Small intestine (tissue), 16 donors: ENCODE measurements at places on chromosomes 16 and 17.

DNA sequence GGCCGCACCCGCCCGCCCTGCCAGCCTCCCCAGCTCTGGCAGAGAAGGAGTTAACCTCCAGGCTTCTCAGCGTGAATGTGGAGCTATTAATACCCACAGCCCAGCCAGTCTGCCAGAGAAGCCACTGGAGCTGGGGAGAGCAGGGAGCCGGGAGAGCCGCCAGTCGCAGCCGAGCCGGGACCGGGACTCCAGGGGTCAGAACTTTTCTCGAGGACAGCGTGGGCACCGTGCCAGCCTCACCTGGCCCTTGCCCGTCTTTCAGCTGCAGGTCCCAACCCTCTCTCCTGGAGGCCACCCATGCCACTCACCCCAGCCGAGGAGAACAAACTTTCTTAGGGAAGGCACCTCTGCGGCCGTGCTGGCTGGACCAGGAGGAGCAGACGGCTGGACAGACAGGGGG, 33.8 kb upstream of the SBK1 start:
- DNase-seq: no peak

DNA sequence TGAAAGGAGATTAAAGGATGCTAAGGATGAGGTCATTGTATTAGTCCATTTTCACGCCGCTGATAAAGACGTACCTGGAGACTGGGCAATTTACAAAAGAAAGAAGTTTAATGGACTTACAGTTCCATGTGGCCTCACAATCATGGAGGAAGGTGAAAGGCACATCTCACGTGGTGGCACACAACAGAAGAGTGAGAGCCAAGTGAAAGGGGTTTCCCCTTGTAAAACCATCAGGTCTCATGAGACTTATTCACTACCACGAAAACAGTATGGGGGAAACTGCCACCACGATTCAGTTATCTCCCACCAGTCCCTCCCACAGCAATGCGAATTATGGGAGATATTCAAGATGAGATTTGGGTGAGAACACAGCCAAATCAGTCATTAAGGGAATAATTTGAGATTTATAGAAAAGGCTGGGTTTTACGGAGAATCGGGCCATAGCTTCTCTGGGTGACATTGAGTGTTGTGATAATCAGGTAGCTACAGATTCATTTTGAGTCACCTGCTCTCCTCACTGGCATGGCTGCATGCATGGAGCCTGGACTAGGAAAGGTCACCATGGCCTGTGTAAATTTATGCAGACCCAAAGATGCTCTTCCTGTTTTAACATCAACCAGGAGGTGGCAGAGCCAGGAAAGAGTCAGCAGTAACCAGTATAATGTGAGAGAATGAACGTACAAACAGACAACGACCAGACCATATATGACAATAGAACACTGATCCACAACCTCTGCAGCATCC, 40.5 kb upstream of the DYNLRB2 start:
- no peak for DNase-seq

DNA sequence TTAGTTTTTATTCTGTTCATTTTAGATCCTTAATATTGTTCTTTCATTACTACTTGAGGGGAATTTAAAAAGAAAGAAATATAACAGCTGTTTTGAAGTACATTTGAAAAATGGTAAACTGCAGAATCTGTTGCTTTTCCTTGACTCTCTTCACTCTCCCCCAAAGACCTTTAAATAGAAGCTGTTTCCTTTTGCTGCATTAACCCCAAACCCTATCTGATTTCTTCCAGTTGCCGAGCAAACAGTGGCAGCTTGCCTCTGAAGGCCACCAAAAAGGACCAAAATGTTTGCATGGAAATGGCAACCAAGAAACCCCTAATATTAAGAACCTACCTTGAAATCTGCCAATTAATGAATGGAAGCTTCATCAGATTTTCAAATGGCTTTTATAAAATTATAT, 37.1 kb downstream of the PRKCA start:
- DNase-seq: no peak

DNA sequence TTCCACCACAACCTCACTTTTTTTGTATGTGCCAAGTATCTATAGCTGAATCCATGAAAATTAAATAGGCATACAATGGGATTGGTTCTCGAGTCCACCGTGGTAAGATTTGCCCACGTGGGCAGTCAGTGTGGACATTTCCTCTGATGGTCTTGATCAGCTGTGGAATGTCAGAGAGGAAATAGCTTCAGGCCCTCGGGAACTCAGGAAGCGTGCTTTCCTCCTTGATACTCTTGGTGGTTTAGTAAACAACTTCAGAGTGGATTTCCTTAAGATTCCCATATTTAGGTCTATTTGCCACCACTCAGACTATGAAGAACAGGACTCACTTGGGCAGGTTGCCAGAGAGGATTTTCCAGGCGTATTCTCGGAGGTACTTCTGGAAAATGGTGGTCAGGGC, 152.5 kb downstream of the VPS53 start:
- no peak for DNase-seq

- no peak for DNase-seq
These were observed 15.0 kb upstream of the SLC38A10 start for GRCh38 chr17:81309859-81310839.

- no peak for DNase-seq
These were observed 15.6 kb downstream of the CNP start for GRCh38 chr17:41982026-41982760.

DNA sequence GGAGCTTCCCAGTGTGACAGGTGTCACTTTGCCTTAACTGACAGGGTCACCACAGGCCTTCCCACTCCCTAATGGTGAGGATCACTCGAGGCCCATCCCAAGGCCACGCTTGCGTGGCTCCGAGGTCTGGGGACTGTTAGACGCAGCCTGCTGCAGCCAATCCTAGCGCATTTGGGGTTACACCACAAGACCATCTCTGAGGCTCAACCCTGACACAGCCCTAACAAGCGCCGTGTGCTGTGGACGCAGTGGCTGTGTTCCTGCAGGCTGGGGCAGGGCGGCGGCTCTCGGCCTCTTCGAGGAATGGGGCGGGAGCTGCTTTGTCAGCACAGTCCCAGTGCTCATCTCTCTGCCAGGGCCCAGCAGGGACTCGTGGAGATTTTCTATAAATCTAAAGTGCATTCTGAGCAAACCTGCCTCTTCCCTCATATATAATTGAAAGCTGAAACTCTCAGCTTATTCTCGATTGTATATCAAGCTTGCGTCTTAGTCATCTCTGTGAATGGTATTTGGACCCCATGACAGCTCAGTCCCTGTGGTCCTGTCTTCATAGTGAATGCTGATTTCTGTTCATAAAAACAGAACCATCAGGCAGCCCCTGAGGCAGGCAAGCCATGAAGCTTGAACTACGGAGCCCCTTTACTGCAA, 65.8 kb upstream of the CHMP6 start:
- DNase-seq: no peak

DNA sequence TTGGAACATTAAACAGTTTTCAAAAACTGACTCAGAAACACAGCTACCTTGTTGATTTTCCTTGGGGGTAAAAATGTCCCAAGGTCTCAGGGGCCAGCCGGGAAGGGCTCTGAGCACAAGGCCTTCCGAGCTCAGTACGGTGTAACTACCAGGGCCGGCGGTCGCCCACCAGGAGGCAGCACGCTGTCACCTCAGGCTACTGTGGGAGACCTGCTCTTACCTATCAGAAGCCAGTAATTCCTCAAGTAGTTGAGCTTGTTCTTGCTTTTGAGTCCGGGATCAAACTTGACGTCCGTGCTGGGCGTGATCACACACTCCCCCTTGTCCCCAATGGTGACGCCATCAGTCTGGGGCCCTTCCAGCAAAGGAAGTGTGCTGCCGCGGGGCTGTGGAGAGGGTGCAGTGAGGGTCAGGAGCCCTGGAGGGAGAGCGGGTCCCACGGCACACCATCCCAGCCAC, 43.4 kb upstream of the ICAM2 start:
- peak; percentile 78 for DNase-seq

- DNase-seq: peak; percentile 58
These were observed 26.6 kb downstream of the PIPOX start for GRCh38 chr17:29069526-29070041.

GRCh38 chr17:80474961-80475909, 1.2 kb downstream of the NPTX1 start:
- DNase-seq: no peak

DNA sequence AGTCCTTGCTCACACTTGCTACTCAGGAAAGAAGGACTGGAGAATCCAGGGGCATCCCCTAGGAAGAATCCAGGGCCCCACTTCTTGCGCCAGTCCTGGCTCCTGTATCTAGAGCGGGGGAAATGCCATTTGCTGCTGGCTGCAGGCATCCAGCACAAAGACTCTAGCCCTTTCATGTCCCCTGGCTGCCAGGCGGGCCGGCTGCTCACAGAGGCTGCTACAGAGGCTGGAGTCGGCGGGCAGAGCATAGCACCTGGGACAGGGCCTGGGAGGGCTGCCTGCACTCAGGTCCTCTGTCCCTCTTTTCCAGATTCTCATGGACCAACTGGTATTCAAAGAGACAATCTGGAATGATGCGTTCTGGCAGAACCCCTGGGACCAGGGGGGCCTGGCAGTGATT, 13.8 kb downstream of the SMIM5 start:
- DNase-seq: no peak

DNA sequence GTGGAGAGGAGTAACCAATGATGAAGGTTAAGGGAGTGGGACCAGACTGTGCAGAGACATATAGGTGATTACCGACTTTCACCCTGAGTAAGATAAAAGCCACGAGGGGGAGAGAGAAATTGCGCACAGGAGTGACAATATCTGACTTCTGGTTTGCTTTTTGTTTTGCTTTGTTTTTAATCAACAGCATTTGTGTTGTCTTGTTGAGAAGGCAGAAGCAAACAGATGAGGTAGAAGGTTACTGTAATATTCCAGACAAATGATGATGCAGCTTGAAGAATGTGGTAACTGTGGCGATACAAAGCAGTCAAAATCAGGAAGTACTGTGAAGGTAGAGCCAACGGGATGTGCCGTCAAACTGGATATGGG, 7.5 kb downstream of the PELP1 start:
- DNase-seq: no peak

DNA sequence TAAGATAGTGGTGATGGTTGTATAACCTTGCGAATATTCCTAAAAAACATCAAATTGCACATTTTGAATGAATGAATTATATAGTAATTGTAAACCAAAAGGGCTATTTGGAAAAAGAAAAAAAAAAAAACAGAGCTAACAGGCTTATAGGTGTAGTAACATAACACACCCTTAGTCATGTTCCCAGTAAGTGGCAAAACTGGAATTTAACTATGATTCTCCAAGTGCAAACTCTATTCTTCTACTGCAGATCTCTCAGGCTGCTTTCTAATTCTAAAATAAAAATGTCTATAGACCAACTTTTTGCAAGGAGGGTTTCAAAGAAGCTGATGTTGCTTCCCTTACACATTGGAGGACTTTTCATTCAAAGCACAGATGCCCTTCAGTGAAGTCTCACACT, 293.2 kb upstream of the MON1B start:
- no peak for DNase-seq

- no peak for DNase-seq
These were observed 10.7 kb upstream of the STAC2 start for GRCh38 chr17:39236450-39236927.

DNA sequence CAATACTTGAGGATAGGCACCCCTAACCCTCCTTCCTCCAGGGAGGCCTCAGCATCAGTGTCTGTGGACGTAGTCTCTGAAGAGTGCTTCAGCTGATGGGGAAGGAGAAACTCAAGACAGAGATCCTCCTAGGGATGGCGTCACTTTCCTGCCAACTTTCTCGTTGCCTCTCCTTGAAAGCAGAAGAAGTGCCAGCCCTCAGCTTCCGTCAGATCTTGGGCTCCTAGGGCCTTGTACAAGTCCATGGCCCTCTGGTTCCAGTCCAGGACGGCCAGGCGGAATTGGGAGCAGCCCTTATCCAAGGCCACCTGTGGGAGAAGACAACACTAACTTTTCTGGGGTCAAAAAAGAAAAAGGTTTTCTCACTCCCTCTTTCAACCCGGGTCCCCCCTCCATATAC, 1.3 kb downstream of the SAT2 start:
- DNase-seq: no peak

DNA sequence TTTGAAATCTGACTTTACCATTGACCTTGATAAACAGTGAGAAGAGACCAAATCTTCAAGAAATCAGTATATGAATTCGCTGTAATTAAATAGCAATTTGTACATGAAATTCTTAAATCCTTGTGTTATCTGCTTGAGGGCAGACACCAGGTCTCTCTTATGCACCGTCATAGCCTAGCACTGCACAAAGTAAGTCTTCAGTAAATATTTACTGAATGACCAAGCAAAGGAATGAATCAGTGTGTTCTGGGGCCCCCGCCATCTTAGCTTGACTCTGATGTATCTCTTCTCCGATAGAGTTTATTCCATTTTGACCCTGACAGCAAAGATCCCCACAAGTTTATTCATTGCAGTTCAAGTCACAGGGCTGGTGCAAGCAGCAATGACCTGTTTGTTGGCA, 328.0 kb downstream of the TMEM114 start:
- no peak for DNase-seq

DNA sequence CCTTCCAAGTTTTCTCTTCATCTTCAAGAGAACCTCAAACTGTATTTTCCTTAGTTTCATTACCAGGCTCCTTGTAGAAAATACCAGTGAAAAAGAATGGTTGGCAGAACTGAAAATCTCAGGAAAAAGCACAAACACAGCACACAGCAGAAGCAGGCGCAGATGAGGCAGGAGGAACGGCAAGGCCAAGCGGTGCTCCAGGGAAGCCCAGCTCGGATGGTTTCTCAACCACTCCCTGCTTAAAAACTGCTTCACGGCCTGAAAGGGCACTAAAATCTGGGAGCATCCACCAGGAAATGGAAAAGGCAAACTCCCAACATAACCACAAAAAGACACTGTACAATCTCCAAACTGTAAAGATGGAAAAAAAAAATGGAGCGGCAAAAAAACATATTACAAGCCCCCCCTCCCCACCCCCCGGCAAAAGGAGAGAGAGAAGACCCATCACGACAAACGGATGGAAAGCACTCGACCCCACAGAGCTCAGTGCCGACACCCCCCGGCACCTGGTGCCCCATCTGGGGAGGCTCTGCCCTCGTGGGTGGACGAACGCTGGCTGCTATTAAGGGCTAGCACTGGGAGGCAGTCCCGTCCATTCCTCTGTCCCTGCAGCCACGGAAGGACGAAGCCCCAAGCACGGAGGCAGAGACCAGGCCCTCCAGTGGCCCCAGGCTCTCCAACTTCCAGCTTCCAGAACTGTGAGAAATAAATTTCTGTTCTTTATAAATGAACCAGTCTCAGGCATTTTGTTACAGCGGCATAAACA, 127.5 kb downstream of the ZNF778 start:
- DNase-seq: no peak

DNA sequence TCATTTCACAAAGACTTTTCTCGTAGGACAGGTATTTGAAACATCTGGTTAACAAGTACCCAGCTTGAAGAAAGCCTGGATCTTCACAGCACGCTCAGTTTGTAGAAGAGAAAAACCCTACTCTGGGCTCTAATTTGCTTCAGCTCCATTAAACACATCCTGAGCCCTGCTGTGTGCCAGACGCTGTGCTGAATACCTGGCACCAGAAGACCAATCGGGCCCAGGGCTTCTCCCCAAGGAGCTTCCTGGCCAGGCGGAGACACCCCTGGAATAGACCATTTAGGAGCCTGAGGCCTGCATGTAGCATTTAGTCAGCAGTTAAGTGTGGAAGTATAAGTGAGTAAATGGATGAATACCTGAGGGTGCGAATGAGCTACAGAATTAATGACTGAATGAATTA, 8.9 kb upstream of the ABAT start:
- no peak for DNase-seq

- DNase-seq: no peak
These were observed 54.6 kb downstream of the WDR45B start for GRCh38 chr17:82593590-82594087.
